ENCODE measurements at places on chromosomes 12 and 14.

- peaks cover 3% of the 10 kb centered on the region for H3K27me3 ChIP-seq
- H3K36me3 ChIP-seq = no peaks in the 10 kb centered on the region
- no peak overlapping the region for H3K27ac ChIP-seq
- H3K4me1 ChIP-seq = peaks cover 22% of the 10 kb centered on the region
These were observed 52.1 kb downstream of the TBC1D30 start for GRCh38 chr12:64876388-64877071.

GRCh38 chr12:6333566-6333965 is 8.3 kb downstream of the TNFRSF1A start:
- H3K27me3 ChIP-seq = no peaks in the 10 kb centered on the region
- H3K4me1 ChIP-seq = peaks cover 21% of the 10 kb centered on the region
- H3K27ac ChIP-seq = peak overlapping the region; percentile 79
- peak overlapping the region; percentile 15 for H3K4me3 ChIP-seq
- DNase-seq = peak; percentile 32

DNA sequence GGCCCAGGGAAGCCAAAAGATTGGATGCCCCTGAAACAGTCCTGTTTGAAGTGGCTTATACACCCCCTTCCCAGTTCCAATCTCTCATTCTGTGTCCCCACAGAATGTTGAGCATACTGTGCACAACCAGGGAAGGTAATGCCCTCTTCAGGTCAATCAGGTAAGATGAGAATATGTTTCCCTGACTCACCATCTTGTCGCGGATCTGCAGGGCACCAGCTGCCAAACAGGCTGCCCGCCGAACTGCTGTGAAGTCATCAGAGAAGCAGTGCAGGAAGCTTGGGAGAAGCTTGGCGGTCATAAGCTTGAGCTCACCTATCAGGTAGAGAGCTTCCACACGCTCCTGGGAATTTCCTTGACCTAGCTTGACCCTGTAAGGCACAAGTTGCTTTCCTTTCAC is 9.6 kb downstream of the RIOX1 start:
- no peak overlapping the region for H3K4me3 ChIP-seq
- no peaks in the 10 kb centered on the region for H3K27me3 ChIP-seq
- H3K36me3 ChIP-seq = peaks cover 15% of the 10 kb centered on the region
- no peak overlapping the region for H3K27ac ChIP-seq
- no peak for DNase-seq

- no peak overlapping the region for H3K4me3 ChIP-seq
- no peak overlapping the region for H3K27ac ChIP-seq
- H3K4me1 ChIP-seq = peaks cover 9% of the 10 kb centered on the region
- peaks cover 7% of the 10 kb centered on the region for H3K27me3 ChIP-seq
- peaks cover 5% of the 10 kb centered on the region for H3K36me3 ChIP-seq
- DNase-seq = peak; percentile 64
These were observed 55.3 kb downstream of the LRCOL1 start for GRCh38 chr12:132554845-132555630.

- no peak overlapping the region for H3K4me3 ChIP-seq
- no peaks in the 10 kb centered on the region for H3K36me3 ChIP-seq
These were observed 82.3 kb downstream of the FIGNL2 start for GRCh38 chr12:51766067-51766676.

GRCh38 chr12:102865821-102866615 is 51.0 kb downstream of the PAH start:
- H3K36me3 ChIP-seq = no peaks in the 10 kb centered on the region
- no peak overlapping the region for H3K27ac ChIP-seq
- H3K27me3 ChIP-seq = no peaks in the 10 kb centered on the region
- no peaks in the 10 kb centered on the region for H3K4me1 ChIP-seq
- H3K4me3 ChIP-seq = no peak overlapping the region

DNA sequence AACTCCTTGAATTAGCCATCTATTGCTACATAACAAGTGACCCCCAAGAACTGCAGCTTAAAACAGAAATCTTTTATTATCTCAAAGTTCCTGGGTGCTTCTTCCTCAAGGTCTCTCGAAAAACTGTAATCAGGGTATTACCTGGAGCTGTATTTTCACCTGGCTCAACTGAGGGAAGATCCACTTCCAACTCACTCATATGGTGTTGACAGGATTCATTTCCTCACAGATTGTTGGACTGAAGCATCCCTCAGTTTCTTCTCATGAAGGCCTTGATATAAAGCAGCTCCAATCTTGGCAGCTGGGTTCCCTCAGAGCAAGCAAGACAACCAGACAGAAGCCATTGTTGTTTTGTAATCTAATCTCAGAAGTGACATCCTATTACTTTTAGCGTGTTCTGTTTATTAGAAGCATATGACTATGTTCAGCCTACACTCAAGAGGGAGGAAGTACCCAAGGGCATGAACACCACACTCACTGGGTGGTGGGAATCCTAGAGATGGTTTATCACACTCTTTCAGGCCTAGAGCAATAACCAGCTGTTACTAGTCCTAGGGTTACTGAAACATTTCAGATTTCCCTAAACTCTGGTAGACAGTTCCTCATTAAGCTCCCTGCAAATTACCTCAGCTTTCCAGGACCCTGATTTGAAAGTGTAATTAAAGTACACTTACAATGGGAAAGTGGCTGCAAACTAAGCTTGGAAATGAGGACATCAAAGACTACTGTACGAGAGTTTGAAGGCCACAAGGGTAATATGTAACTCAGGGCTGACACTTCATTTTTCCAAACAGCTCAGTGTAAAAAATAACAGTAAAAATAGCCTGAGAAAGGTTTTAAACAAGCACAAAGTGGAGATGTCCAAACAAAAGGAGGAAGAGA is 222.2 kb downstream of the SEC23A start:
- H3K36me3 ChIP-seq = no peaks in the 10 kb centered on the region
- H3K27me3 ChIP-seq = peaks cover 17% of the 10 kb centered on the region
- no peak overlapping the region for H3K4me3 ChIP-seq

- H3K27me3 ChIP-seq = no peaks in the 10 kb centered on the region
- no peak overlapping the region for H3K27ac ChIP-seq
- H3K4me1 ChIP-seq = no peaks in the 10 kb centered on the region
- DNase-seq = no peak
- no peak overlapping the region for H3K4me3 ChIP-seq
These were observed 48.1 kb upstream of the LTBP2 start for GRCh38 chr14:74660167-74660566.

DNA sequence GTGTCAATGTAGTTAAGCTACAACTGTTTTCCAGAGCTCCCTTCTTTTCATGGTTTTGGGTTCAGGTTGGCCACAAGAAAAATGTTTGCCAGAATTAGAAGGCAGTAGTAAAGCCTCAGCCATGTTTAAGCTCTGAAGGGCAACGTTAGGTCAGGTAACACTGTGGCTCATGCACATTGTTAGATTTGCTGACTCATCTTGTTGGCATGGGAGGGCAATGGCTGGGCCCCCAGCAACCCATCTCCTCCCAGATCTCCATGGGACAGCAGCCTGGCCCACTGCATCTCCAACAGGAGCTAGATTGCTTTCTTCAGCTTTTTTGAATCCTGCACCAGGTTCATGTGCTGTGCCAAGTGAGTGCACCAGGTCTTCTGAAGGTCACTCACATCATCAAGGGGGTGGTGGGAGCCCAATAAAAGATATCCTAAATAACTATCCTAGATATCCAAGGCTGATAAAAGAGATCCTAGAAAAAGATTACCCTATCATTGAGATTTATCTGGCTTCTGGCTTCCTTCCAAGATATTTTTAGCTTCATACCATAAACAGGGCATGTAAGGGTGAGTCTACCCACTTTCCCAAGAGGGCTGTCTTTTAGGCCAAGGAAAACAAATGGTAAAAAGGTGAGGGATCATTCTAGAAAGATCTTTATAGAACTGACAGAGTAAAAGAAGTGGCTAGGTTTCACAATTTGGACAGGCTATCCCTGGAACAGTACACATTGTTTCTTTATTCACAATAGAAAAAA is 28.9 kb downstream of the PTGER2 start:
- H3K4me3 ChIP-seq = no peak overlapping the region
- no peaks in the 10 kb centered on the region for H3K36me3 ChIP-seq
- DNase-seq = no peak
- H3K27me3 ChIP-seq = peaks cover 7% of the 10 kb centered on the region
- peaks cover 3% of the 10 kb centered on the region for H3K4me1 ChIP-seq
- H3K27ac ChIP-seq = no peak overlapping the region

GRCh38 chr14:104935955-104936354 is 11.3 kb downstream of the PLD4 start:
- H3K4me1 ChIP-seq = no peaks in the 10 kb centered on the region
- H3K4me3 ChIP-seq = no peak overlapping the region
- H3K36me3 ChIP-seq = no peaks in the 10 kb centered on the region
- DNase-seq = no peak

GRCh38 chr12:122422730-122423257 is 325 bp upstream of the CLIP1 start:
- peak overlapping the region; percentile 80 for H3K4me3 ChIP-seq
- H3K36me3 ChIP-seq = peaks cover 1% of the 10 kb centered on the region
- peak; percentile 75 for DNase-seq
- H3K4me1 ChIP-seq = peaks cover 36% of the 10 kb centered on the region
- peak overlapping the region; percentile 89 for H3K27ac ChIP-seq

DNA sequence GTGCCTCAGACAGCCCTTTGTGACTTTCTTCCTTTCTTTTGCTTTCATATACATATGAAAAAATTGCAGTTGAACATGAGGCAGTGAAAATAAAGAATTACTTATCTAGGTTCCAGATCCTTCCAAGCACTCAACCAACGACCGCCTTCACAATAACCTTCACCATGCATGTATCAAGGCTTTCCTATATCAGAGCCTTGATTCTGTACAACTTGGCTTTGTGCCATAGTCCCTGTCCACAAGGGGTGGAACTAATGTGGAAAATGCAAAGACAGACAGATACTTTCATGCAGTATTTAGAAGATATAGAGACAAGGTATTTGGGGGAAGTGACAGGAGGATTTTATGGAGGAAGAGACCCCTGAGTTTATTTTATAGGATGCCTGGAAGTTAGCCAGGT is 48.6 kb upstream of the PLEKHA5 start:
- DNase-seq = no peak
- H3K4me1 ChIP-seq = no peaks in the 10 kb centered on the region
- no peak overlapping the region for H3K27ac ChIP-seq
- no peak overlapping the region for H3K4me3 ChIP-seq
- no peaks in the 10 kb centered on the region for H3K27me3 ChIP-seq

GRCh38 chr12:22624548-22624869 is 462 bp upstream of the ETNK1 start:
- H3K27me3 ChIP-seq = peaks cover 4% of the 10 kb centered on the region
- H3K36me3 ChIP-seq = peaks cover 12% of the 10 kb centered on the region
- DNase-seq = no peak

- no peak overlapping the region for H3K4me3 ChIP-seq
- no peak for DNase-seq
- H3K36me3 ChIP-seq = no peaks in the 10 kb centered on the region
- no peaks in the 10 kb centered on the region for H3K4me1 ChIP-seq
- H3K27ac ChIP-seq = no peak overlapping the region
These were observed 429.4 kb upstream of the TMTC1 start for GRCh38 chr12:30213166-30213565.

- H3K36me3 ChIP-seq = no peaks in the 10 kb centered on the region
- no peaks in the 10 kb centered on the region for H3K4me1 ChIP-seq
- no peak overlapping the region for H3K4me3 ChIP-seq
These were observed 40.4 kb downstream of the BMP4 start for GRCh38 chr14:53916239-53916638.

DNA sequence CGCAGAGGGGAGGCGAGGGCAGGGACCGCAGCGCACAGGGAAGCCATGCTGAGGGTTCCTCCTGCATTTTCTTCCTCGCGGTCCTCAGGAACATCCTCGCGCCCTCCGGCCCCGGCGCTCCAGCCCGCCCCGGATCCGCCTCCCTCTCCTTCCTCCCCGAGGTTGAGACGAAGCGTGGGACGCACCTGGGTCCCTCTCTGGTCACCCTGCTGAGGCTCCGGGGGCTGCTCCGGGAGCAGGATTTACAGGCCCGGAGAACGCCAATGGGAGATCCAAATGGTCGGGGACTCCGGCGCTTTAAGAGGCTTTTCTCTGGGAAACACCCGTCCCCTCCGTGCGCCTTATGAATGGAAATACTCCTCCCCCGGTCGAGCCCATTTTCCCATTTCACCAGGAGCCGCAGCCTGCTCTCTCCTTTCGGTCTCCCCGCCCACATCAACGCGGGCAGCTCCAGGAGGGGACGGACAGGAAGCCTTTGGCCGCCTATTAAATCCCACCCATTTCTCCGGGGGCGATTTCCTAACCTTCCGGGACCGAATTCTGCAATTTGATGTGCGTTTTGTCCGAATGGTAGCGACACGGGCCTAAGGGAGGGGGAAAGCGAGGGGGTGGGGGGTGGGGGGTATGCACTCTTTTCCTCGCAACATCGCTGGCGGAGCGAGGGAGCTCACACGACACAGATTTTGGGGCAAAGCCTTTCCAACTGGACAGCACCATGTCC is at the start of gene UNC79:
TSS of gene UNC79 (plus strand) at position 625 of the 721 bp plus-strand sequence. CDS start at position 716, 91 bp downstream.
- DNase-seq = no peak
- H3K4me1 ChIP-seq = no peaks in the 10 kb centered on the region
- H3K36me3 ChIP-seq = no peaks in the 10 kb centered on the region
- peaks cover 34% of the 10 kb centered on the region for H3K27me3 ChIP-seq
- no peak within 1 kb of the TSS for H3K4me3 ChIP-seq
- no peak within 1 kb of the TSS for H3K27ac ChIP-seq

- peak overlapping the region; percentile 61 for H3K4me3 ChIP-seq
- peaks cover 2% of the 10 kb centered on the region for H3K36me3 ChIP-seq
- peak overlapping the region; percentile 92 for H3K27ac ChIP-seq
- peaks cover 77% of the 10 kb centered on the region for H3K4me1 ChIP-seq
These were observed 13.0 kb downstream of the ZFP36L1 start for GRCh38 chr14:68779761-68780323.

- H3K27me3 ChIP-seq = no peaks in the 10 kb centered on the region
- no peak for DNase-seq
- H3K36me3 ChIP-seq = no peaks in the 10 kb centered on the region
- H3K27ac ChIP-seq = no peak overlapping the region
- H3K4me1 ChIP-seq = no peaks in the 10 kb centered on the region
- no peak overlapping the region for H3K4me3 ChIP-seq
These were observed 842.5 kb downstream of the FLRT2 start for GRCh38 chr14:86372402-86372801.

DNA sequence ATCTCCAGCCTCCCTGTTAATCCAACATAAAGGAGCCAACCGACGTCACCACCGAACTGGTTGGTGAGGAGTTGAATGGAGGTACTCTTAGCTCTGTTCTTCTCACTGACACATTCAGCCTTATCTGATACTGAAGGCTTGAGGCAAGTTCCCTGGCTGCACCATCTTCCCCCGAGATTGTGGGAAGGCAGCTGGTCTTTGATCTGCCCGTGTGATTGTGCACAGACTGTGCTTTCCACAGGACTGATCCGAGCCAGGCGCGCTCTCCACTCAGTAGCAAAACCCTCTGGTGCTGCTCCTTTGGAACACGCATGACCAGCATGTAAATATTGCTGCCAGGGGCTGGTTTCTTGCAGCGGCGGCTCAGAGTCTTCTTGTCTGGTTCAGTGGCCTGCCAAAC is 30.1 kb upstream of the DLK1 start:
- no peaks in the 10 kb centered on the region for H3K36me3 ChIP-seq
- DNase-seq = no peak
- H3K27me3 ChIP-seq = peaks cover 6% of the 10 kb centered on the region
- no peak overlapping the region for H3K4me3 ChIP-seq
- H3K4me1 ChIP-seq = no peaks in the 10 kb centered on the region

DNA sequence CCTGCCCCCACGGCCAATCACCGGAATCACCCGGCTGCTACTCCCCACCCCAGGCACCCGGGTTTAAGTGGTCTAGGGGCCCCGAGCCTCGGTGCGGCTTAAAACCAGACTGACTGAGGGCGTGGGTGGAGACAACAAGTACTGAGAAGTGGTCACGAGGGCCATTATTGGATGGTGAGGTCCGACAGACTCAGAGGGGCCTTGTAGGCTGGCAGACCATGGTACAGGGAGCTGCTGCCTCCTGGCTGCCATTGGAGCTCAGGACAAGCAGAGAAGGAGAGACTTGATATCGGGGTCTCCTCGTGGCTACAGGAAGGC is 54.1 kb downstream of the FBRSL1 start:
- H3K36me3 ChIP-seq = no peaks in the 10 kb centered on the region
- no peaks in the 10 kb centered on the region for H3K4me1 ChIP-seq
- H3K27me3 ChIP-seq = no peaks in the 10 kb centered on the region
- H3K4me3 ChIP-seq = no peak overlapping the region
- H3K27ac ChIP-seq = no peak overlapping the region
- DNase-seq = no peak

Data from activated CD4-positive, alpha-beta T cell treated with anti-CD3 and anti-CD28 coated beads for 36 hours (primary cell).